CD4-positive, alpha-beta T cell treated with Interleukin-4 for 4 hours (primary cell): ENCODE measurements at places on chromosomes 5 and 9.

- no peak for DNase-seq
These were observed 123.7 kb upstream of the IRX4 start for GRCh38 chr5:2006193-2006970.

DNA sequence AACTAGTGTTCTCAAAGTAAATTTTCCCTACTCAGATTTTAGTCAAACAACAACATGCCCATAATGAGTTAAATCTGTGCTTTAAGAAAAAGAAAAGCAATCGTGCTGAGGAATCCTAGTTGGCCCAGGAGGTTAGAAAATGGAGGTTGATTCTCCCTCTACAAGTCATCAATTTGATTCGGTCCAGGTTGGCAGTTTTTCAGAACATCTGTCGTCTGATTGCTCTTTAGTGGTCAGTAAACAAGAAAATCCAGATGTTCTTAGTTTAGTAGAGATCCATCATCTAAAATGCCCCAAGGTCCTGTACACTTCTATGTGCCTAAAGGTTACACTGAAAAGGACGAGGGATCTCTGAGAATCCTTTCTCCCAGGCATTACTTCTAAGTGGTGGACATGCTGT is 659.2 kb downstream of the MTRR start:
- no peak for DNase-seq

GRCh38 chr9:122386311-122386872 is 15.6 kb downstream of the PTGS1 start:
- no peak for DNase-seq

DNA sequence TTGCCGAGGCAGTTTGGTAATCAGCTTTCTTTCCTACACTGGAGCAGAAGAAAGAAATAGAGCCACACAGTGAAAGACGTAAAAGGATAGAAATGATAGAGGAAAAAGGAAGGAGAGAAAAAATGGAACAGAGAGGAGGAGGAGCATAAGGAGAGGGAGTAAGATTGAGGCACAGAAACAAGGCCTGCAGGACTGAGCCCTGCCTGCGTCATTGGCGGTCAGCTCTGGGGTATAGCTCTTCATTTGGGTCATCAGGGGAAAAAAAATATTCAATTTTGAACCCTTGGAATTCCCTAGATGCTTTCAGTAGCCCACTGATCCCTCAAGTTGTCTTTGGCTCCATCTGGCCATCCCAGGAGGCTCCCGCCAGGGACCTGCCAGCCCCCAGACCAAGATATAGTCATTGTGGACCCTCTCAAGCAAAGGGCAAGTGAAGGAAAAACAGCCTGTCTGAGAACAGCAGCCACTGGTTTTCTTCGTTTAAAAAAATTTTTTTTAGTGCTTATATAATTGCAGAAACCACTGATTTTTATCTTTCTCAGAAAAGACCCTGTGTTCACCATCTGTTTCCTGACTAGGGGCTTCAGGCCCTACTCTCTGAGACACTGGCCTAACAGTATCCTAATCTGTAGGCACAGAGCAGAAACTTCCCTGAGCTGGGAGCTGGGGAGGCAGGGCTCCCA is 31.3 kb upstream of the MATR3 start:
- no peak for DNase-seq

GRCh38 chr9:137225699-137226331 is 841 bp downstream of the CYSRT1 start:
- DNase-seq: no peak

GRCh38 chr9:120306561-120306960 is 273.4 kb downstream of the CDK5RAP2 start:
- DNase-seq: no peak

- no peak for DNase-seq
These were observed 20.3 kb downstream of the CAMSAP1 start for GRCh38 chr9:135887021-135887507.

DNA sequence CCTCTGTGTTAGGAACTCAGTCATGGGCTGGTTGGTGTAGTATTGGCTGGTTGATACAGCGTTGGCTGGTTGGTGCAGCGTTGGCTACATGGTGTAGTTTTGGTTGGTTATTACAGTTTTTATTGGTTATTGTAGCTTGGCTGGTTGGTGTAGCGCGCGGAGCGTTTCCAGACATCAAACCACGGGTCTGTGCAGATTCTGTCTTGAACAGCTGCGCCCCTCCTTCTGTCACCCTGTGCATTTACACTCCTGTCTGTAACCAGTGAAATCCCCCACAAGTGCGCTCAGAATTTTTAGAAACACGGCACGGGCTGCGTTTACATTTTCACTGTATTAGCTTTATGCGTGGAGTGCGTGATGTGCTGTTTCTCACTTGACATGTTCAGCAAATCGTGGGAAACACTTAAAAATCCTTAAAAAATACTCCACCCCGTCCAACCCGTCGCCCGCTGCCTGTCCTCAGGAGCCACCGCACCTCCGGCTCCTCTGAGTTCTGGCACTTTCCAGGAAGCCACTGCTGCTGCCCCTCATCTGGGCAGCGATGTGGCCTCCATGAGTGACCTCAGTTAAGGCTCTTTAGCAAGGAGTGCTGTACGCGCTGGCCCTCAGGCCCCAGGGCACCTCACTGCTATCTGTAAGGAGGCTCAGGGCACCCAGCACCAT is 20.8 kb downstream of the NKD2 start:
- no peak for DNase-seq

DNA sequence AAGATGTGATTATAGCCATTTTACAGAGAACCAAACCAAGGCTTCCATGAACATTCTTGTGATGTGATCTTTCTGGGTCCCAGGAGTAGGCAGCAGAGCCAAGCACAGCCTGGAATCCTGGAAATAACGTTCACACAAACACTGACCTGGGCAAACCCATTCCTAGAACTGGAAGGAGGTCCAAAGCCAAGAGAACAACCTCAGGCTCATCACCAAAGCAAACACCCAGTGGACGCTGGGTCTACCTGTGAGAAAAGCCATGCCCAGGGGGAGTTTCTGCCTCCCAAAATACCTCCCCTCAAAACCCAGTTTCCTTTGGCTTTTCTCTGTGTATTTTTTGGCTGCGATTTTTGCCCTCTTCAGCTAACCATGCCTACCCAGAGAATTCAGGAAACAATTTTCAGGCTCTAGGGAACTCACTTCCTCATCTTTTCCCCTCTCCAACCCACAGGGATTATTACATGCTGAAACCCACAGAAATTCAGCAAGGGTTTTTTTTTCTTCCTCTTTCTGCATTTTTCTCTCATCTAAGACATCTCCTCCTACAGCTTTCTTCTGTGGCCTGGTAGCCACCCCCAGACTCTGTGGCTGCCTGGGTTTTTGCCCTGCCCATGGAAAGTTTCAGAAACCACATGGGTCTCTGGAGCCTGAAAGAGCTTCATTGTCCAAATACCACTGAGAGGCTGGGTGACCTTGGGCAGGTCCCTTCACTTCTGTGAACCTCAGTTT is 75.0 kb downstream of the TNC start:
- no peak for DNase-seq

DNA sequence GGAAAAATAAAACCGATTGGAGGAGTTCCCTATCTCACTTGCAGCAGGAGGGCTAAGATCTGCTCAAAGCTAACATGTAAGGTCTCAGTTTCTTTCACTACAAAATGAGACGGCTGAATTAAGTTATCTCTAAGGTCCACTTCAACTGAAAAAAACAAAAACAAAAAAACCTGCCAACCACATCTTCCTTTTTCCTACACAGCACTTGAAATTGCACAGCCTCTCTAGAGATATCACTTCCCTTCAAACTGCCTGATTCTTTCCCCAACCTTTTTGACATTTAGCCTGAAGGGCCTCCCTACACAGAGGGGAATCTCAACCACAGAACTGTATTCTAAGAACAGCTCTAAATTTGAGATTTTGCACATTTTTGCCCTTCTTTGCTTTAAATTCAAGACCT is 227.9 kb upstream of the TARS1 start:
- no peak for DNase-seq

- DNase-seq: no peak
These were observed 473.6 kb upstream of the TNC start for GRCh38 chr9:115591584-115591984.

DNA sequence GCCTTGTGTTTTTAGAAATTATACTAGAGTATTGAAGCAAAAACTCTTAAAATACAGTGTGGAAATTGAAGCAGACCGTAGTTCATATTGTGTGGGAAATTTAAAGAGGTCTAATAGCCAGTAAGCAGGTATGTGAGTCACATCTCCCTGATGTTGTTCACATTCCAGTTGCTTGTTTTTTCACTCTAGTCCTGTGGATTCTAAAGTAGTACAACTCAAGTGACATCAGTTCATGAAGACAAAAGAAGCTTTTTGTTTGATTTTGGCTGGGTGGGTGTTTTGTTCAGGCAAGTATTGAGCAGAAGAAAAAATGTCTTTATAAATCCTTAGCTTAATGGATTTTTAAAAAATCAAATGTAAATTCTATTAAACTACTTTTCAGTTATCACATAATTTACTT is 216.2 kb downstream of the MAN2A1 start:
- DNase-seq: no peak

DNA sequence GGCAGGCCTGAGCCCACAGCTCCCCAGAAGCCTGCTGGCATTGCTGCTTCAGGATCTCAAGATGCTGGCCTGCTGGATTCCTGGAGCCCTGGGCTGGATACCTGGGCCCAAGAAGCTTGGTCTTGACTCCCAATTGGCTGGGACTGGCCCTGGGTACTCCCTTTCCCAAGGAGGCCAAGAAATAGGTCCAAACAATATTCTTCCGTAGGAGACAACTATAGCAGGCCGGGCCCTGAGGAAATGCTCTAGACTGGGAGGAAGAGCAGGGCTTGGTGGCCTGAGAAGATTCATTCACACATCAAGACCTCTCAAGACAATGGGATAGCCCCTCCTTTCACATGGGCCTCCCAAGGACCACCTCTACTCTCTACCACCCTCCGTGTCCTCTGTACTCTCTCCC is 7.9 kb downstream of the CSF2 start:
- no peak for DNase-seq

DNA sequence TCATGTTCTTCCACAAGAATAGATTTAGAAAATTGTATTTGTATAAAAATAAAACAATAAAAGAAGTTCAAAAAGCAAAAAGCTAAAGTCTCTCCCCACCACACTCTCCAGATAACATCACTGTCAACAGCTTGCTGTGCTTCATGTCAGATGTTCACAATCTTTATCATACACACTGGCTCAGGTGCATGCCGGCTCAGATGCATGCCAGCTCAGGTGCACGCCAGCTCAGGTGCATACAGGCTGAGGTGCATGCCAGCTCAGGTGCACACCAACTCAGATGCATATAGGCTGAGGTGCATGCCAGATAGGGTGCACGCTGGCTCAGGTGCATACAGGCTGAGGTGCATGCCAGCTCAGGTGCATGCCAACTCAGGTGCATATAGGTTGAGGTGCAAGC is 26.5 kb downstream of the SEMA4D start:
- peak; percentile 46 for DNase-seq

- DNase-seq: no peak
These were observed 257.9 kb upstream of the IRX4 start for GRCh38 chr5:2140501-2141175.

GRCh38 chr9:81718244-81718643 is 28.9 kb upstream of the TLE1 start:
- DNase-seq: no peak

- no peak for DNase-seq
These were observed 94.3 kb upstream of the OTULINL start for GRCh38 chr5:14486996-14487896.

GRCh38 chr5:83343299-83343698 is 128.2 kb upstream of the VCAN start:
- DNase-seq: no peak

DNA sequence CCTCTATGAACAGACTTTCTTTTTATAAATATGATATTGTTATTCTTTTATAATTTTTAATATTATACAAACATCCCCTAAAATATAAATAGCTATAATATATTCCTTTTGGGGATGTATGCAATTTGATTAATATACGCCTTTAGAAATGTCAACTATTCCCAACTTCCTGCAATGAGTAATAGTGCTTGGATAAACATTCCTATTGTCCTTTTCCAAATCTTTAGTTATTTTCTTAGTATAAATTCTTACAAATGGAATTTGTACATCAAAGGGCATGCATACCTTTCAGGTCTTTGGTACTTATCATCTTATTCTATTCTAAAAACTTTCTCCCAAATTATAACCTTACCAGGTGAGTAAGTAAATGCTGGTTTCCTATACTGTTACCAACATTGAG is 6.2 kb downstream of the NLN start:
- no peak for DNase-seq

DNA sequence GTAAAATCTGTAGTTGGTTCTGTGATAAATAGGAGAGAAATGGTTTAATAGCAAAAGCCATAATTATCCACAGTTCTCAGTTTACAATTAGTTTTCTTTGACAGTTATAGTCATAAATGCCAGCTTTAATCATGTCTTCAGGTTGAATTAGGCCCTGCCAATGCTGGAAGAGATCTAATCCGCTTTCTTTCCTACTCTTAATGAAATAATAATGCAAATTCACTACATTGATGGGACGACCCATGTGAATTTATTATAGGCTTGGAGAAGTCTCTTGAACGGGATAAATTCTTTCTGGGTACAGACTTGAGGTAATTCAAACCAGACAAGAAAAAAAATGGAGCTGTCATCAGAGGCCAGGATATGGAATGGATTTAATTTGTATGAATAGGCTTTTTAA is 950.4 kb downstream of the EFNA5 start:
- DNase-seq: no peak

DNA sequence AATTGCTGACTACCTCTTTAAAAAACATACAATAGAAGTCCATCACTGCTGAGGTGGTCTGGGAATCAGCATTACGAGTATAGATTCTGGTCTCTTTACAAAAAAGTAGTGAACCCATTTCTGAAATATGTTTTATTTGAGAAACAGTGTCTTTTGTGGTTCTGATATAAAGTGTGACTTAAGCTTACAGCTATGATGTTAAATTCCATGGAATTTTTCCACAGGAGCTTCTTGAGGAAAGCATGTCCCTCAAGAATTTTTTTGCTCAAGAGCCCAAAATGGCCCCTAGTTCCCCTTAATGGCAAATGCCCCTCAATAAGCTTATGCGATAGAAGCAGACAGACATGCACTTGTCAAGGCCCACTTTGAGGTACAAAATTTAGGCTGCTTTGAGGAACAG is 265.7 kb downstream of the FAM170A start:
- DNase-seq: no peak

- no peak for DNase-seq
These were observed 6.9 kb upstream of the PDLIM4 start for GRCh38 chr5:132250547-132250946.

GRCh38 chr5:38165435-38165834 is 92.9 kb upstream of the EGFLAM start:
- no peak for DNase-seq

- no peak for DNase-seq
These were observed 303.7 kb downstream of the KCNN2 start for GRCh38 chr5:114665551-114665950.
